ENCODE measurements at places on chromosomes 1 and 21.

- no peak for DNase-seq
These were observed 132.9 kb upstream of the WNT4 start for GRCh38 chr1:22275626-22276395.

GRCh38 chr1:201191653-201192260 is 1.1 kb downstream of the IGFN1 start:
- peak; percentile 92 for DNase-seq

GRCh38 chr1:25338188-25338981 is at the start of gene TMEM50A:
TMEM50A (plus strand) TSS chr1:25338334; CDS start chr1:25340487, 2,153 bp downstream.
- peak; percentile 73 for DNase-seq

GRCh38 chr1:150168960-150169601 is 19.4 kb downstream of the PLEKHO1 start:
- no peak for DNase-seq

GRCh38 chr21:41758550-41758949 is 8.3 kb downstream of the RIPK4 start:
- no peak for DNase-seq

DNA sequence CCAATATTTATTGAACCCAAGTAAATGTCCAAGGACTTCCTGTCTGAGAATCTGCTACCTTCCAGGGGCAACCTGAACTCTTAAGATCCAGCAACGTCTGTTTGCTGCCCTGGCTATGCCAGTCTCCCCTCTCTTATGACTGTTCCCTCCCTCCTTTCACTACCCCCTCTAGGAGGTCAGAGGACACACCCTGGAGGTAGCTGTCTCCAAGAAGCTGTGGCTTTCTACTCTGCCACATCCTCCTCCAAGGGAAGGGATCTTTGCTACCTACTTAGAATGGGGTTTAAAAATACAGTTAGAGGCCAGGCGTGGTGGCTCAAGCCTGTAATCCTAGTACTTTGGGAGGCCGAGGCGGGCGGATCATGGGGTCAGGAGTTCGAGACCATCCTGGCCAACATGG is 3.6 kb upstream of the SMPDL3B start:
- DNase-seq: no peak

DNA sequence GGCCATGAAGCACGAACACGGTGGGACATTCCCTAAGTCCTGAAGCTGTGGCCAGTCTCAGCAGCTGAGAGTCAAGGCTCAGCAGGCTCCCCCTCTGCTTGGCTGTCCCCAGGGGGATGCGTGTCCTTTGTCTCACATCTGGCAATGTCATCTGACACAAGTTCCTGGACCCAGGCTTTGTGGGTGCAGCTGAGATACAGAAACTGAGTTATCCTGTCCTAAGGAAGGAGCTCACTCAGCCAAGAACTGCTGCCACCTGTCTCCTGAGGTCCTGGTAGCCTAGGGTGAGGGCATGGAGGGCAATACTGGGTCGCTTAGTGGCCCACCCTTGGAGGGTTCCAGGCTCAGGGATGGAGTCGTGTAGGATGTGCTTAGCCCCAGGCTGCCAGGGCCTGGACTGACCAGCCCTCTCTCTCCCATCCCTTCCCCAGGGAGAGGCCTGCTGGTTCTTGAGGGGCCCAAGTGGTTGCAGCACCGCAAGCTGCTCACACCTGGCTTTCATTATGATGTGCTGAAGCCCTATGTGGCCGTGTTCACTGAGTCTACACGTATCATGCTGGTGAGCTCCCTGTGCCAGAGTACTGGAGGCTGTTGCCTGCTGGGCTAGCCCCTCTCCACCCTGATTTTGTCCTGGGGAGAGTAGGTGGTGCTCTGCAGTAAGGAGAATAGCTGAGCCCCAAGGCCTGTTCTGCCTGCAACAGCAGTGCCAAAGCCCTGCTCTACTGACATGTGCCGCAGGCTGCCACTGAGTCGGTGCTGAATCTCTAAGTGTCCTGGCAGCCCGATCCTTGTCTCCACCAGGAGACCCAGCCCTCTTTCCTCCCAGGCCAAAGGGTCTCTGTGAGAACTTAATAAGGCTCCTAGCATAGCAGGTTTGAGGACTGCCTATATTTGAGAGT is 13.5 kb downstream of the CYP4B1 start:
- no peak for DNase-seq

DNA sequence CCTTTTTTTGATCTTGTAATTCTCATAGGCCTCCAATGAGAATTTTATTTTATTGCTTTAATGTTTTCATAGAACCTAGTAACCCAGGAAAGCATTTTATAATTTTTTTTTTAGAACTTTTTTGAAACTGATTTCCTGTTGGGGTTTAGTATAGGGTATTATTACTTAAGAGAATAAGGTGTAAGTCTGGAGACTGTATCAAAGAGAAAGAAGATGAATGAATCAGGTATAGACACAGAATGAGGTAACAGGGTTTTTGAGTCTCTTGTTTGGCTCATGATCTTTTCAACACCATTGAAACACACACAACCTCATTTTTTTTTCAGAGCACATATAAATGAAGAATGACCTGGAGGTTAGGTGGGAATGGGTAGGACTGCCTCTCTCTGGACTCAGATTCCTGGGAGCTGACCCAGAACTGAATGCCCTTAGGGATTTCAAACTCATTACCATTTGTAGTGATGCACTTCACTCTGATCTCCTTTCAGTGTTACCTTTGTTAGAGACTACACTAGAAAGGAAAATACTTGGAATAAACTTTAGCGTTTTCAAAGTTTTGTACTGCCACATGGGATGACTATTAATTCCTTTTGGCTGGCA is 51.0 kb downstream of the EPB41 start:
- no peak for DNase-seq

- DNase-seq: no peak
These were observed 38.3 kb upstream of the DUSP10 start for GRCh38 chr1:221780175-221780574.

DNA sequence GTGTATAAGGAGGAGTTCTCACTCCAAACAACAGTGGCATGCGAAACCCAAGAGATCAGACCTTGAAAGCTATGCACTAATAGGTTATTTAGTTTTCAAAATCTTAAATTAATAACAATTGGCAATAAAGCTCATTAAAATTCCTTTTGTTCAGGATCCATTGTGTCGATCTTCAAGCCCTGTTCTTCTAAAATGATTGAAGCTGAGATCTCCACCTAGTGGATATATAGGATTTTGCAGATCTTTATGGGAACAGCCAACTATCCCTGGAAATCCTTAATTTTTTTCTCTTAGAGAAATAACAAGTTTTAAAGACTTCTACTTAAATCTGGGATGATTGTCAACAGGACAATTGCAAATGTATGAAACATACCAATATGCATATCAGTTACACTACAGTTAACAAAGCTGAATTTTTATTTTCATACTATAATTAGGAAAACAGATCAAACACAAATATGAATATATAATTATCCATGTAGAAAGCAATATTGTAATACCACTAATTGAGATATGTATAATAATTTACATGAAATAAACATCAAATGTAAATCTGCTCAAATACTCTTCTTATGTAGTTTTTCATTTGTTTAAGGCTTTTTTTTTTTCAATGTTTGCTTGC is 43.3 kb downstream of the LRRC53 start:
- peak; percentile 4 for DNase-seq

GRCh38 chr1:37691497-37692077 is 729 bp upstream of the CDCA8 start:
- DNase-seq: no peak

DNA sequence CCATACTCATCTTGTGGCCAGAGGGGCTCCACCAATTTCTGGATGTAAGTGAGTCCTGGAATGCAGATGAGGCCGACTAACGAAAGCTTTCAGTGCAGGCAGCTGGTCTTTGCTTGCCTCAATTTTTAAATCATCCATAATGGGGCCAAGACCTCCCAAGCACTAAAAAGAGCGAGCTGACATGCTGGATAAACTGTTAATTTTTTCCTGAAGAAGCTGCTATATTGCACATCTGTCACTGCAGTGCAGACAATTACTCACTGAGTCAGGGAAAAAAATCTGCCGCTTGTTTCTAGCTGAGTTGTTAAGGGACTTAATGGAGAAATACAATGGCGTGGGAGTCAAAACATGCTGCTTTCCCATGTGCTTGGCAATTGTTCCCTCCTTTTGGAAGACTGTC is 205.5 kb downstream of the GPATCH2 start:
- no peak for DNase-seq

DNA sequence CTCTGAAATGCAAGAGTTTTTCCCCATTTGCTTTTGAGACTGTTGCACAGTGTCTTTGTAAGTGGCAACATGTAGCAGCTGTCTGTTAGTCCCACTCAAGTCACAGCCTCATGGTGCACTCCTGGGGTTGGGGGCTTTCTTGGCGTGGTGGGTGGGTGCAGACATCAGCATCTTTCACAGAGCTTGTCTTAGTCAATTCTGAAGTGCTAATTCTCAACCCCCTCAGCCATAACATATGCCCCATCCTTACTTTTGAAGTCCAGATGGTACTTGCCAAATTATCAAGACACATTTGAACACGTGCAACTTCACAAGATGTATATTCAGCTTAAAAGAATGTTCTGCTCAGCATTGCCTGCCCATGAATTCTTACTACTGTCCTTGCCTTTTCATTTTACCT is 87.1 kb downstream of the VCAM1 start:
- DNase-seq: no peak

- DNase-seq: no peak
These were observed 112.9 kb downstream of the PTPN14 start for GRCh38 chr1:214438530-214438929.

DNA sequence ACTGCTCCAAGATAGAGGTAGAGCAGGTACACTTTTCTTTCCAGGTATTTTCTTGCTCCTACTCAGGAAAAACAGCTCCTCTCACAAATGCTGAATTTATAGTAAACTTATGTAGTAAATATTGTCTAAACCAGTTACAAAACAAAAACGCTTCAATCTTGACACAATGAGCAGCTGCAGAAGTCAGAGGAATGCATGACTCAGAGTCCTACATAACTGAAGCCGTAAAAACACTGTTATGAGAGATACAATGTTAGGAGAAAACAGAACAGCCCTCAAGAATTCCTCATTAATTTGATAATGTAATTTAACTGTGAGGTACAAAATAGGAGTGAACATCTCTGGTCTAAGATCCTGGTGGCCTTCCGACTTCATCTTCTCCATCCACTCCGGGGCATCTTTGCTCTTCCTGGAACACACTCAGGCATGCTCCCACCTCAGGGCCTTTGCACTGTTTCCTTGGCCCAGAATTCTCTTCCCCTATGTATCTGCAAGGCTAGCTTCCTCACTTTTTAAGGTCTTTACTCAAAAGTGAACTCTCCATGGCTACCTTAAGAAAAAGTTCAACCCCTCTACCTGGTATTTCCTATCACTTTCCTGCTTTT is 138.5 kb downstream of the SLC45A1 start:
- DNase-seq: no peak

GRCh38 chr1:106268070-106268469 is 788.4 kb upstream of the PRMT6 start:
- no peak for DNase-seq

GRCh38 chr1:117739504-117739903 is 133.7 kb downstream of the TENT5C start:
- DNase-seq: no peak

DNA sequence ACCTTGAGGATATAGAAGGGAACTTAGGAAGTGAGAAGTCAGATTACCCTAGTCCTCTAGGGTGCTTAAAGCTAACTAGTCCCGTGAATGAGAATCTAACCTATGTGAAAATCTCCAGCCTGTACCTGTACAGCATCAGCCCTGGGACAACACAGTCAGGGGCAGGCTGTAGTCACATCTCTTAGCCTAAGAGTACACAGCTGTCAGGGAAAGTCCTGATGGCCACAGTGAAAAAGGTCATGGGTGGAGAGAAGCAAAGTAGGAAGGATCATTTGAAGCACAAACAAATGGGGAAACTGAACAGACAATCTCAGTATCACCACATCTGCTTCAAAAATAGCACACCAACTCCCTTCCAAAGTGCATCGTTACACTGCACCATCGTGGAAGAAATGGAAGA is 11.7 kb downstream of the CTSK start:
- DNase-seq: no peak

DNA sequence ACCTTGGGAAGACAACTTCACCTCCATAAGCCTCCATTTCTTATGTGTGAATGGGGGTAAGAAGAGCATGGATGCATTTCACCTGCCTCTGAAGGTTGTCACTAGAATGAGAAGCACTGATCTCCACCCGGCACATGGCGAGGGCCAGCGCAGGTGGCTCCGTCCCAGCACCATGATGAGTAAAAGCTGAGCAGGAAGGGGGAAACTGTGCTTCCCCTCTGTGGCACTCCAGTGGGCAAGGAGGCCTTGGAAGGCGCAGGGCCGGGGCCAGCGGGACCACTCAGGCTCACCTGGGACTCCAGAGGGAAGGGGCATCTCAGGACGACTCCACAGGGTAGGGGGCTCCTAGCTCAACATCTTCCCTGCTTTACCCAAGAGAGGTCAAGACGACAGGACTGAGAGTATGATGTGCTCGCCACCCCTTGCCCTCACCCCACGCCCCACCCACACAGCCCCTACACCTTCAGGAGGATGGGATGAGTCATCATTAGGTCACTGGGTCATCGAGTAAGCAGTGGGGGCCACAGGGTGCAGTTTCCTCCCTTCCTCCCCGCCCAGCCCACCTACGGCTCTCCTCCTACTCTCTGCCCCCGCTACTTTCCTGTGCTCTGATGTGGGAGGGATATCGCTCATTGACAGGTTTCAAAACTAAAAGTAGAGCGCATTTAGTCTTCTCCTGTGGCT is 112.1 kb downstream of the HIVEP3 start:
- no peak for DNase-seq

GRCh38 chr21:29018540-29018939 is 609 bp downstream of the RWDD2B start:
- DNase-seq: no peak

DNA sequence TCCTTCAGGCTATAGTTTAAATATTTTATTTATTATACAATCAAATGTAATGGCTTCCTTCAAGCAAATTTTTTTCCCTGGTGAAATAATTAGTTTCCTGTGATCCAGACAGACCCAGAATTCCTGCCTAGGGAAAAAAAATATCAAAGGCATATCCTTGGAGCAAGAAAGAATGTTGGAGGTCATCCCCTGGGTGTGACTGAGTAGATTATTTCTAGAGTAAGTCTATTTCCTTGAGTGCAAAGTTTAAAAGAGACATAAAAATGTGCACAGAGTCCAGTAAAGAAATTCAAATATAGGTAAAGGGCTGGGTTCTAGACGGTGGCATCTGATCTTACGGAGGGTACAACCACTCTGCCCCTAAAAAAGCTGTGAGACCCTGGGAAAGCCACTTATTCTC is 32.2 kb upstream of the SAMD13 start:
- no peak for DNase-seq

- DNase-seq: no peak
These were observed 5.5 kb upstream of the KLF17 start for GRCh38 chr1:44113095-44113609.
